ENCODE measurements at places on chromosomes 6 and 20.

- DNase-seq = no peak
Measured at GRCh38 chr6:137493218-137494038, 766 bp downstream of the OLIG3 start.

DNA sequence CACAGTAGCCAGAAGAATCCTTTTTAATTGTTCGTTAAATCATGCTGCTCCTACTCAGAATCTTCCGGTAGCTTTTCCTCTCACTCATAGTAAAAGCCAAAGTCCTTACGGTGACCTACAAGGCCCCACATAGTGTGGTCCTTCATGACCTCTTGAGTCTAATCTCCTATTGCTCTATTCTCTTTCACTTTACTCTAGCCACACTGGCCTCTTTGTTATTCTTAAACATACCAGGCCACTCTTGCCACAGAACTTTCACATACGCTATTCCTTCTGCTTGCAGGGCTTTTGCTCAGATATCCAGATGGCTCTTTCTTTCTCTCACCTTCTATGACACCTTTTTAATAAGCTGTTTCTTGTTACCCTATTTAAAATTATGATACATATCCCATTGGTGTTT is 25.7 kb downstream of the ZNF391 start:
- no peak for DNase-seq

GRCh38 chr6:144912474-144912873 is 627.3 kb downstream of the UTRN start:
- DNase-seq = peak; percentile 71

GRCh38 chr6:2970753-2971419 is 481 bp downstream of the SERPINB6 start:
- no peak for DNase-seq

DNA sequence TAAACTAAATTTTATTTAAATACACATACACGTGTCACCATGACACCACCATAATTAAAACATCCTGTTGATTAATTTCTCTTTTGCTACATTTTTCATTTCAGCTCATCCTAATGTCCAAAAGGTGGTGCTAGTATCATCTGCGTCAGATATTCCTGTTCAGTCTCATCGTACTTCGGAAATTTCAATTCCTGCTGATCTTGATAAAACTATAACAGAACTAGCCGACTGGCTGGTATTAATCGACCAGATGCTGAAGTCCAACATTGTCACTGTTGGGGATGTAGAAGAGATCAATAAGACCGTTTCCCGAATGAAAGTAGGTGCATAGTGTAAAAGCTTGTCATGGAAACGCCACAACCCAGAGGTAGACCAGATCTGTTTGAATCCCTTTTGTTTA is 263.4 kb downstream of the UTRN start:
- no peak for DNase-seq

DNA sequence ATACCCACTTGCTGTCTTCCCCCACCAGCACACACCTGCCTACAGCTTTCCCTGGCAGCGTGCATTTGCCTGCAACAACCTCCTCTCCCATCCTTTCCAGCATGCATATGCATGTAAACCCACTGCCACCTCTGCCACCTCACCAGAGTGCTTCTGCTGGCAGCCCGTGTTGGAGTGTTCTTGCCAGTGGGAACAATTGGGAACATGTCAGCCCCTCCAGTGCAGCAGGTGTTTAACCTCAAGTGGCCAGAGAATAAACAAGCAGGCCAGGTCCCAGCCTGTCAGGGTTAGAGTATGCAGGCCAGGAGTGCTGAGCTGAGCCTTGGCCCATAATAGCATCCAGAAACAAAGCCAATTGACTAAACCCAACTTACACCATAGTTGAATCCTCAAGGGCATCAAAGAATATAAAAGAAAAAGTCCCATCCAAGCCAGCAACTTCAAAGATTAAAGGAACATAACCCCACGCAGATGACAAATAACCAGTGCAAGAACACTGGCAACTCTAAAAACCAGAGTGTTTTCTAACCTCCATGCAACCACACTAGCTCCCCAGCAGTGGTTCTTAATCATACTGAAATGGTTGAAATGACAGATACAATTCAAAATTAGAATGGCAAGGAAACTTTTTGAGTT is 1212.1 kb upstream of the CITED2 start:
- no peak for DNase-seq

- no peak for DNase-seq
Measured at GRCh38 chr6:27129095-27129815, 118.2 kb upstream of the PRSS16 start.

DNA sequence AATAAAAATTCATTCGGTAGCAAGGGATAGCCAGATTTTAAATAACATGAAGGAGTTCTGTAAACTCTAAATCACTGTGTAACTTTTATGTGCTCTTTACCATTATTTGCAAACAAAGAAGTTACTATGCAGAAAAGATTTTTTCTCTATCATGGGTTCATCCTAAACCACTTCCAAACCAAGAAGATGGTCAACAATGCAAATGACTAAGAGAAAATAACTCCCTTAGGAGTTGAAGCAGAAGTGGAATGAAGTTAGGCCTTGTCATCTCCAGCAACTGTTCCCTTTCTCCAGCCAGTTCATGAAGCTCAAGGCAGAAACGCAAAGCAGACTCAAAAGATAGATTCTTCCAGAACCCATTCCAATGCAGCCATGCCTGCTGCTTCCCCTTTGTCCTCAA is 66.0 kb downstream of the MBOAT1 start:
- no peak for DNase-seq

All from AG04449 (cell line).